Neural progenitor cell (in vitro differentiated cells): ENCODE measurements at places on chromosomes 12 and 14. TPM values are rescaled to one million over a fixed set of nuclear protein-coding genes. Genes with fewer than 3 reads are reported as not detected.

The CIDEB gene
- total RNA-seq = 0.12 TPM in 1 of 2 replicates, not detected in the other

The LRFN5 gene
- 0.12 and 0.49 TPM in 2 replicates for total RNA-seq

The NUAK1 gene
- 11.9 and 18.8 TPM in 2 replicates for total RNA-seq

The NID2 gene
- 22.0 and 24.7 TPM in 2 replicates for total RNA-seq

The STAB2 gene
- not detected in 2 replicates for total RNA-seq
